ENCODE measurements at places on chromosomes 12 and 14.

GRCh38 chr12:69688471-69689427, 10.4 kb downstream of the BEST3 start:
- no peak for DNase-seq

- peak; percentile 81 for DNase-seq
Measured at GRCh38 chr12:93318720-93319522, 58.8 kb upstream of the NUDT4 start.

DNA sequence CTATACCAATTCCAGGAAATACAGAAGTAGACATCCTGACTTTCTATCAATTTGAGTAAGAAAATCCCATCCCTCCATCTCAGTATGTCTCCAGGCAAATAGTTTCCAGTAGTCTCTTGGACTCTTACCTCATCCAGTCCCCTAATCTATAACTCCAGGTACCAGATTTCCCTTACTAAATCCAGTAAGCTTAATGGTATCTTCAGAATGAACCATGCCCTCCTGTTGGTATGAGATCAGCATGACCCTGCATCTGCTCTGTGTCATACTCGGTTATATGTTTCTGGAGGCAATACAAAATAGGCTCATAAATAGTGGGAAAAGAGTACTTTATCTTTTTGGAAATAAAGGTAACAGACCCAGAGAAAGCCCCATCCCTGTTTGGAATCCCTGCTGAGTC, 18.4 kb downstream of the PIGH start:
- DNase-seq, result no peak

DNA sequence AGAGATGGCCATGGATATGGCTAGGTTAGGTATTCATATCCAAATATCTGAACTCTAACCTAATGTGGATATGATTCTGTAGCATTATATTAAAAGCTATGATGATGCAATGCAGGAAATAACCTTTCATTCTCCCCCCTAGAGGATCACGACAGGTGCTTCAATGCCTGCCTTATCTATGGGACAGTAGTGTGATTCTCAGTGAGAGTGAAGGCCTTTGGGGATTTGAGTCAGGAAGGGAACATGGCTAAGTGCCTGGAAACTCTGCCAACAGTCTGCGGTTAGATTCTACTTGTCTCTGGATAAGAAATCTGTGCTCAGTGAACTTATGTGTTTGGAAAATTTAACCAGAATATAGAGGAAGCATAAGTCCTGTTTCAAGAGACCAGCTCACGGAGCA, 81.8 kb downstream of the SLC38A1 start:
- DNase-seq, result no peak

GRCh38 chr12:50016501-50017475, 8.5 kb downstream of the RACGAP1 start:
- DNase-seq, result no peak

DNA sequence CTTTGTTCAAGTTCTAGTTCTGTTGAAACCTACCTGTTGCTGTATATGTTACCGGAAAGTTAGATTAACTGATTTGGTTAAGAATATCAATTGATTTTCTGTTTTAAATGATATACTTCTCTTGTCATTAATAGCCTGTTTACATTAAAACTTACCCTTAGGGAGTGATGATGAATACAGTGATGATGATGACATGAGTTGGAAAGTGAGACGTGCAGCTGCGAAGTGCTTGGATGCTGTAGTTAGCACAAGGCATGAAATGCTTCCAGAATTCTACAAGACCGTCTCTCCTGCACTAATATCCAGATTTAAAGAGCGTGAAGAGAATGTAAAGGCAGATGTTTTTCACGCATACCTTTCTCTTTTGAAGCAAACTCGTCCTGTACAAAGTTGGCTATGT, 33.0 kb downstream of the CAND1 start:
- DNase-seq, result no peak

DNA sequence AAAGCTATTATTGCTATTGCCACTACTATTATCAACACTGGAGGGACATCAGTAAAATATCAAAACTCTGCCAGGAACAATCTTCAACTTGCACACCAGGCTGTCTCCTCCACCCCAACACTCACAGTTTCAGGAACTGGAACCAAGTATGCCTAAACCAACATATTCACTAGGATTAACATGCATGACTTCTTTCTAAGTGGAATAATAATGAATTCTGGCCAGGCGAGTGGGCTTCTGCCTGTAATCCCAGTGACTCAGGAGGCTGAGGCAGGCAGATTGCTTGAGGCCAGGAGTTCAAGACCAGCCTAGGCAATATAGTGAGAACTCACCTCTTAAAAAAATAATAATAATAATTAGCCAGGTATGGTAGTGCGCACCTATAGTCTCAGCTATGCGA, 58.1 kb downstream of the TBX5 start:
- DNase-seq, result no peak

GRCh38 chr12:123034865-123035264, 54.4 kb downstream of the ARL6IP4 start:
- no peak for DNase-seq

GRCh38 chr14:103056322-103057027, 874 bp downstream of the CDC42BPB start:
- DNase-seq, result no peak

GRCh38 chr12:10749700-10750384, 26.7 kb upstream of the YBX3 start:
- peak; percentile 80 for DNase-seq

DNA sequence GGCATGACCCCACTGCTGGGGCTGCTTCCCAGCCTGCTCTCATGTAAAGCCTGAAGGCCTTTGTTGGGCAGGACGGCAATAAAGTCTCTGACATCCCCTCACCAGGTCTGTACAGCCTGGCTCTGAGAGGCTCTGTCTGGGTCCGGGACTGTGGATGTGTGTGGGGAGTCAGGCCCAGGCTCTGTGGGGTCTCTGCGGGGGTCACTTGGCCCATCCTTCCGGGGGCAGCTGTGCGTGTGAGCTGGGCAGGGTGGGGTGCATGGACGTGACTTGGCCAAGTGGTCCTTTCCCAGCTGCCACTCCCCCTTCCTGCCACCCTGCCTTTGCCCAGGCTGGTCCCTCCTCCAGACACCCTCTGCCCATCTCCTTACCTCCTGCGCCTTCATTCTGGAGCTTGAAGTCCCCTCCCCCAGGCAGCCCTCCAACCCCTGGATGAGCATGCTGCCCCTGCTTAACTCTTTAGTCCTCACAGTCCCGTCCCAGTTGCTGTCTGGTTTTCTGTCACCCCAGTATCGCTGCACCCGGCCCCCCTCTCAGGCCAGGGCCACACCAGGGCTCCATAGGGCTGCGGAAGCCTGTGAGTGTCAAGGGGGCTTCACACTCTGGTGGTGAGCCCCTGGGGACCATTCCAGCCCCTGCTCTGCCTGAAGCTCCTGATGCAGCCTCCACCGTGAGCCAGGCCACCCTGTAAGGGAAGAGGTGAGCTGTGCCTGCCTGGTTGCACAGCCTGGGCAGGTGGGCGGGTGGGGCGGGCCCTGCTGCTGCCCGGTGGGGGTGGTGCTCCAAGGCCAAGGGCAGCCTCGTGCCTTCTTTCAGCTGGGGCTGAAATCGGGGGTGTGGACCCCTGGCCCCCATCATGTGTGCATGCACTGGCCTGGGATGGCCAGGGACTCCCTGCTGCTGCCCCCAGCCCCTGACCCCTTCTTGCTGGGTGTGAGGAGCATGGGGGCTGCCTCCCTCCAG, 25.5 kb upstream of the KIF26A start:
- DNase-seq, result no peak

GRCh38 chr12:1171657-1172408, 180.8 kb downstream of the ERC1 start:
- peak; percentile 72 for DNase-seq

DNA sequence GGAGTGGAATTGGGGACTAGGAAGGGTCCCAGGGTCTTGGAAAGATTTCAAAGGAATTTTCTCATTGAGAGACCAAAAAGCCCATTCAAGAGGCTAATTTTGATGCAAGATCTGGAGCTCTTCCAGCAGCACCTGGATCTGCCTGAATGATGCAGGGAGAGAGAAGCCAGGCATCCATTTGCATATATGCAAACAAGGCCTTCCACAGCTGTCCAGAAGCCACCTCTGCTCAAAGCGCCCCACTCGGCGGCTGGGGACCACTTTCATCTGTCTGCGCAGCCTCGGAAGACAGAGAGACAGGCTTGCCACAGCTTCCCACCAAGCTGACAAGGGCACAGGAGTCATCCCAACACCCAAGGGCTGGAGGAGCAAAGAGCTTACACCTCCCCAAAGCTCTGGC, 295.6 kb downstream of the DPF3 start:
- DNase-seq, result no peak

GRCh38 chr12:45216230-45216982, 511 bp downstream of the ANO6 start:
- peak; percentile 52 for DNase-seq

- DNase-seq, result no peak
Measured at GRCh38 chr12:115155665-115156645, 472.0 kb upstream of the TBX3 start.

GRCh38 chr12:46360908-46361666, 11.5 kb downstream of the SLC38A2 start:
- no peak for DNase-seq

- no peak for DNase-seq
Measured at GRCh38 chr12:93244514-93245077, 133.1 kb upstream of the NUDT4 start.

- DNase-seq, result no peak
Measured at GRCh38 chr12:98399532-98399931, 115.9 kb upstream of the TMPO start.

- DNase-seq, result no peak
Measured at GRCh38 chr12:86663716-86664115, 407.5 kb upstream of the MGAT4C start.

DNA sequence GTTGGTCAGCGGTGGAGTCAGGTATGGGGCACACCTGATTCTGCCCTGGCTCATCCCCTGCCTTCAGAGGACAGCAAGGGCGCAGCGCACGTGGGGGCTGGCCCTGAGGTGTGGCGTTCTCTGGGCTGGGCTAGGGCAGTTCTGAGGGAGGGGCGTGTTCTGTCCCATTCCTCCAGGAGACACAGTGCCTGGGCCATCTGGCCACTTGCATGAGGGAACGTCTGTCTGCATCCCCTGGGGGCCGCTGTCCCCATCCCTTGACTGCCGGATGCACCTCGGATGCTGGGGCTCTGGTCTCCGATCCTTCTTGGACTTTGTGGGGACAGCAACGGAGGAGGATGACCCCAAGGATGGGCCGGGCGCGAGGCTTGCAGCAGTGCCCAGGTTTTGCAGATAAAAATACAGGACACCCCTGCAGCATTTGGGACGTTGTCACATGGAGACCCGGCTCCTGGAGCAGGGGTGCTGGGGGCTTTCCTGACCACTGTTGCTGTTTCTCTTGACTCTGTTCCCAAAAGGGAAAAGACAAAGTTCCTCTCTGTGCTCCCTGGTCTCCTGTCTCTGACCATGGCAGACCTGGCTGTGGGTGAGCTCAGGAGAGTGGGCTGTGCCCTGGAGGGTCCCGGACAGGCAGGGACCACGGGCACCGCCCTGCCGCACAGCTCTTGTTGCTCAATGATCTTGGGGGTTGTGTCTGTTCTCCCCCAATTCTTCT, 6.9 kb downstream of the MTA1 start:
- DNase-seq, result no peak

DNA sequence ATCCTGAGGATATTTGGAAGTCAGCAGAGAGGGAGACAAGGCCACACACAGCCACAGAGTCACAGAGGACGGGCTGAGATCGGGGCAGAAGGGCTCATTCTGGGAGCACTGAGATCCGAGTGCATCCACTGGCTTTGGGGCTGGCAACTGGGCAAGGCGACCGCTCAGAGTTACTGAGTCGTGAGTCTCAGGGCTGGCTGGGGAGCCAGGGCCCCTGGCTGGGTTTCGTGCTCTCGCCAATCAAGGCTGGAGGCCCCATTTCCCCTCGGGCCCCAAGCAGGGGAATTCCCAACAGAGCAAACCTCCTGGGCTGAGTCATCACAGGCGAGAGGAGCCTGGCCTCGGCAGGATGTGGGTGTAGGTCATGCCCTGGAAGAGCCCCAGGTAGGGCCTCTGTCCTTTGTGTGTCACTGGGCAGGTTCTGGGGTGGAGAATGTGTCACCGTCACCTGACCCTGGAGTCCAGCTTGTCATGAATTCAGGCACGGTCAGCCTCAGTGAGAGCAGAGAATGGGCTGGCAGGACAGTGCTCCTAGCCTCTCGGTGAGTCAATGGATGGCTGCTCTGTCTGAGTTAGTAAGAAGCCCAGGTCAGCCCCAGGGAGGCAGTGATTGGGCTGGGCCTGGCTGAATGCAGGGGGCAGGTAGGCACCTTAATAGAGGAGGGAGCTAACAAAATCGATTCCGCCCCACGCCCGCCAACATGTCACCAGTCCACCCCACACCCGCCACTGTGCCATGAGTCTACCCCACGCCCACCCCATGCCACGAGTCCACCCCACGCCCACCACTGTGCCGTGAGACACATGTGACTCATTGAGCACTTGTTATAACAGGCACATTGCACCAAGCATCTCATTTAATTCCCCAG, 16.9 kb downstream of the ASB2 start:
- DNase-seq, result no peak

GRCh38 chr12:14901228-14901562, 15.5 kb upstream of the MGP start:
- no peak for DNase-seq

- DNase-seq, result no peak
Measured at GRCh38 chr12:6161124-6161882, 36.8 kb upstream of the VWF start.

- no peak for DNase-seq
Measured at GRCh38 chr14:25944020-25944419, 653.8 kb downstream of the NOVA1 start.

DNA sequence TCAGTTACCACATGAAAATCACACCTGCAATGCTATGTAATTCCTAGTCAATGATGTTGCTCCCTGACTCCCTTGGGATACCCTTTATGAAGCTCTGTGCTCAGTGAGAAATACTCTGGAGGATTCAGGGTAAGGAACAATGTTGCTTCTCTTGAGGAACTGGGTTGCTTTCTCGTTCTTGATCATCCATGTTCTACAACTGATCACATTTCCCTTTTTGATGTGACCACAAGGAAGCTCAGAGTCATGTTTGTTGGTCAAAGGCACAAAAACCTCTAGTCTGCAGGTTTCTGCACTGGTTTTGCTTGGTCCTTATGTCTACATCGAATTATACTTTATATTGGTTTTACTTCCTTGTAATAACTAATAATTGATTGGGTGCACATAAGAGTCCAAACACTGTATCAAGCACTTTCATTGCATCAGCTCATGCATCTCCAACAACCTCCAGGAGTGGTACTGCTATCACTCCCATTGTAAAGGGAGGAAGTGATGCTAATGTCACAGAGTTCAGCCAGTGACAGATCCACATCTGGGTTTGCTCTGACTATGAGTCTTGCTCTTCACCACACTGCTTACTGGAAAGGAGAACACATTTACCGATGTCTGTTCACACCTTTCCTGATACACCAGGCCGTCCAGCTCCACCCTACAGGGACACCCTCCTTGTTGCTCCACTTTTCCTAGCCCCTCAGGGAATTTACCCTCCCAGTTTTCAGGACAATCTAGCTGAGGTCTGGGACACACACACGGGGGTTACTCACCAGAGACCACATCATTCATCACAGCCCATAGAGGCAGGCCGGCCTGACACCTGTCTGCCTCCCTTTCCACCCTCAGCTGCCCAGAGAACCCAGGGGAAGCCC, 41.0 kb downstream of the CMKLR1 start:
- DNase-seq, result no peak

DNA sequence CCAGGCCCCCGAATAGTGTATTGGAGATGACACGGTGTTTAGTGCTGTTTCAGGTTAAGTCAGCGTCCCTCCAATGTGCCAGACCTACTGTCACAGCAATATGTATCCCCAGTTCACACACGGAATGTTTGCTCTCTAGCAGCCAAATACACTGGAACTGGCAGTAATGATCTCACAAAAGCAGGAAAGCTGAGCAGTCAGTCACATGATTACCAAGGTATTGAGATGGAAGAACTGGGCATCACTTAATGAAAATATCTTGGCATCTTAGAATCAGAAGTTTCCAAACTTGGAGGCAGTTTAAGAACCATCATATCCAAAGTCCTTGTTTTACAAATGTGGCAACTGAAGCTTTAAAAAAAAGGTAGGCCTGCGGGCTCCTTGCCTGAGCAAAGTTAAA, 23.3 kb downstream of the NINJ2 start:
- DNase-seq, result no peak

All from NCI-H774 (cell line).